H9 (cell line): ENCODE measurements at places on chromosomes 7 and 10.

DNA sequence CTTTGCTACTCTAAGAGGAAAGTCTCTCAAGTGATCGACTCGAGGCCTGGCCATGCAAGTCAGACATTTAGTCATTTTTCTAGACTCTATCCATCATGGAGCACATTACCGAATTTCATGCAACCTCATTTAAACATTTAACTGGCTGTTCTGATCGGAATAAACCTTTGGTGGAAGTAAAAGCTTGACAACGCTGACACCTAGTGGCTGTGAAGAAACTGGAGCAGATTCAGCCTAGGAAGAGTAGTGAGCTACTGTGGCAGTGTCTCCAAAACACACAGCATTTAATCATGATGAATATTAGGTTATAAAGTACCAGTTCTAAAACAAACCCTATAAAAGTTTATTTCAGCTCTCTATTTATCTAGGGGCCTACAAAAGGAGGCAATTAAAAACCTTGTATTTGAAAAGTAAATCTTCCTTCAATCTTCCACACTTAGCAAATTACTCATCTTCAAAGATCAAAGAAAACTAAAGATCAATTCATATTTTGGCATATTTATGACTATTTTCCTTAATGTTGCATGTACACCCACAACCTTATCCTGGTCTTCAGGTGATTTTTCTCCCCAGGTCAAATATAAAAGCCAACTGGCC is 175.0 kb downstream of the CTNNA3 start:
- peak; percentile 42 for DNase-seq

DNA sequence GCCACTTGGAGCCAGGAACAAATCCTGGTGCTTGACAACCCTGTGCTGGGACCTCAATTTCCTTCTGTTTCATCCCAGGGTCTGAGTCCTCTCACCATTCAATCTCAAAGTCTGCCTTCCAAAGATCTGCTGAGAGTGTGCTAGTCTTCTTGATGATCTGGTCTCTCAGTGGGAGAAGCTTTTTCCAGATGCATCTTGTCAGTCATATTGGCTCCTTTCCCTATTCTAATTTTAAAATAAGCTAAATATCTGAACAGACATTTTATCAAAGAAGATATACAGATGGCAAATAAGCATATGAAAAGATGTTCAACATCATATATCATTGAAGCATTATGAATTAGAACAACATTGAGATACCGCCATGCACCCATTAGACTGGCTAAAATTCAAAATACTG is 469.3 kb downstream of the NEBL start:
- no peak for DNase-seq

DNA sequence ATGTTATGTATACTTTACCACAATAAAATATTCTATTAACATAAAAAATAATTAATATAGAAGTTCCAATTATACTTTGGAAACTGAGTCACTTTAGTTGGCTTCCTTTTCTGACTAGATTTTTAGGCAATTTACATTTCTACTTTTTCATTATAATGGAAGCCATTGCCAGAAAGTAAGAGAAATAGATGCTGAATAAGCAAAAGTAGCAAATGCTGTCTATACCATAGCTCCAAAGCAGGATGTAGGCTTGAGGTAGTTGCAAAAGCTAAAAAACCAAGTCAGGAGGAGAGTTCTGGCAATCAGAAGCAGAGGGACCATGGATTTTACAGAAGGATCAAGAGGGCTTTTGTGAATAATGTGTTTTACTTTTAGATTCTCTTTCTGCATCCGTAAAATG is 262.4 kb upstream of the TMEM229A start:
- no peak for DNase-seq

- no peak for DNase-seq
Observed at GRCh38 chr7:4807598-4808016, 32.2 kb downstream of the AP5Z1 start.

DNA sequence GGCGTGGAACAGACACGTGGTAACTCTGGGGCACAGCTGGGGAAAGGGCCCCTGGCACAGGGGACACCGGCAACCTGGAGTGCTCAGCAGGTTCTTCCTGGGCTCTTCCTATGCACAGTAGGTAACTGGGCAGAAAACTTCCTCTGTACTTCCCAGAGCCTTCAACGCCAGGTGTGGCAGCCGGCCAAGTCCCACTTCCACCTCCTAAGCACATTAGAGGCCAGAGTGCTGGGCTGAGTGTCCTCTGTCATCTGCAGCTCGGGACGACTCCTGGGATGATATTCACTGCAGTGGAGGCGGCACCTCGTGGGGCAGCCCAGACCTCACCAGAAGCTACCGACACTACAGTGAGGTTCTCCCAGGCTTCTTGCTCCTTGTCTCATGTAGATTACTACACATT is 114.5 kb downstream of the LARP4B start:
- DNase-seq: no peak

DNA sequence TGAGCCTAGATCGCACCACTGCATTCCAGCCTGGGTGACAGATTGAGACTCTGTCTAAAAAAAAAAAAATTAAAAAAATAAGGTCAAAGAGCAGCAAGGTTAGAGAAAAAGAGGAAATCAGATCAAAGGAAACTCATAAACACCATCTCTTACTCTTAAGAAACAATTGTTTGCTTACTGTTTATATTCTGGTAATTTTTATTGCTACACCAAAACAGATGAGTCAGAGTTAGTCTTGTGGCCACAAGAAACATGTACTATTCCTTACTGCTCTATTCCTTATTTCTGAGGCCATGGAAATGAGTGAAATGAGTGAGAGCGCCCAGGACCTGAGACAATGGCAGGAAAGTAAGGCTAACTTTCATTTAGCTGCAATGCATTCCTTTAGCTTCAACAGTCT is 387.3 kb downstream of the HPSE2 start:
- DNase-seq: no peak

DNA sequence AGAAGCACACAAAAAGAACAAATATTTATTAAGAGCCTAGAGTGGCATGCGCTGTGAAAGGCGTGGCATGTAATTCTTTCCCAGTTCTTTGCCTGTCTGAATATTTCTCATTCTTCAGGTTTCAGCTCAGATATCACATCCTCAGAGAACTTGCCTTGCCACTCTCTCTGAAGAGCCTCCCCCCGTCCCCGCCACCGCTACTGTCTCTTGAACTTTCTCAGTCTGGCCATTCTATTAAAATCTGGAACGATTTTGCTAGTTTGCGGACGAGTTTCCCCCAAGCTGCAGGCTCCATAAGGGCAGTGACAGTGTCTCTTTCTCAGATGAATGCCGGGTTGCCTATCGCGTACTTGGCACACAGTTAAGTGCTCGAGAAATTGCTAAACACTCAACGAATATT is 787 bp upstream of the PLEKHA1 start:
- no peak for DNase-seq

GRCh38 chr10:132981173-132981555 is 38.8 kb upstream of the CFAP46 start:
- no peak for DNase-seq

DNA sequence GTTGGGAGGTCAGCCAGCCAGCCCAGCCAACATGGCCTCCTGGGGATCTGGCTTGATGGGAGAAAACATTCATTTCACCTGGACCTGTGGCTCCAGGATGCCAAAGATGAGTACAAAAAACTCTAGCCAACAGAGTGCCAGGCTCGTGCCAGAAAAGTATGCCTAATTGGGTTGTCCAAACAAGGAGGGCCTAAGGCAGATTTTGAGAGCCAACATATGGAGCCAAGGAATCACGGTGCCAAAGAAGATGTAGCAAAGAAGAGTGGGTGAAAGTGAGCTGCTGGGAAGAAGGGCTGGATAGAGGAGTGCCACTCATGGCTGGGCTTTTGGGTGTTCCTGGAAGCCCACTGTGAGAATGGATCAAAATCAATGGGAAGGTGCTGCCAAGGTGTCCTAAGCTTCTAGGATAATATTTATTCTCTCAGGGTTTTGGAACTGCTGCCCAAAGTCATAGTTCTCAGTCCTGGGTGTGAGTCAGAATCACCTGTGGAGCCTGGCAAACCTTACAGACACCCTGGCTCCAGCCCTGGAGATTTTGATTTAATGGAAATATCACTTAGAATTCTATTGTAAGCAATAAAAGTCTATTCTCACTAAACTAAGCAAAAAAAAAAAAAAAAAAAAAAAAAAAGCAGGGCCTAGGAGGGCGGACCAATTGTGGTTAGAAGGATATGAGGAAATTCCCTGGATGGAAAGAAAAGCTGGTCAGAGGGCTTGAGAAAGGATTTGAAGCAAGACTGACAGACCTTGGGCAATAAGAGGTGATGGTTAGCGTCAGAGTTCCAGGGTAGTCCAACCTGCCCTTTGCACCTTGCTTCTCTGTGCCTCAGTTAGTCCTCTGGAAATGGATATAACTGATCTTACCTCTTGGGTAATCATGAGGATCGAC is 182.2 kb upstream of the PRR15 start:
- DNase-seq: no peak

- DNase-seq: no peak
Observed at GRCh38 chr7:140778975-140779374, 82.5 kb downstream of the NDUFB2 start.

DNA sequence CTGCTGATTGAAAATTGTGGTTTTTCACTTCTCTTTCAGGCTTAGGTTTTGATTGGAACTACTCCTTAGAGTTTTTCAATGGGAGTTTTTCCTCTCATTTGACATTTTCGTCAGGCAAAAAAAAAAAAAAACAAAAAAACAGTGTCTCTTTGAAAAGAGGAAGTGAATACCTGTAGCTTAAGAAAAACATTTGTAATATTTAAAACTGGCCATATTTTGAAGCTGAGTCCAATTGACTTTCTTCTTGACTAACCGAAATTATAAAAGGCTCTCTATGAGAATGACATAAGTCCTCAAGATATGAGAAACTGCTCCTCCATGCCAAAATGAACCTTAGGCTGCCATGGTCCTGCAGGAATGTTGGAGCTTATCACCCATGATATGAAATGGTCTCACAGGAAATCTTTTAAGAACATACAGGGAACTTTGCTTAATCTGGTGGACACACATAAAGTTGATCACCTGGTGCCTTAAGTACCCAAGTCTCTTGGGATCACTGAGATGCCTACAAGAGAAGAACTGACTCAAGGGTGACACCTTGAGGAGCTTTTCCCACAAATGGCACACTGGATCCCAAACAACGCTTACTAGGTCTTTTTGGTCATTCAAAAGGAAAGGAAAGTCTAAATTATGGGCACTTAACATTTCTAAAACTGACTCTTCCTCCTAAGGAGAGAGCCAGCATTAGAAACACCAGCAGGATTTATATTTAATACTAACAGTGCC is 263.4 kb downstream of the CDC14C start:
- DNase-seq: no peak

- DNase-seq: no peak
Observed at GRCh38 chr7:22238354-22239311, 118.3 kb downstream of the RAPGEF5 start.

DNA sequence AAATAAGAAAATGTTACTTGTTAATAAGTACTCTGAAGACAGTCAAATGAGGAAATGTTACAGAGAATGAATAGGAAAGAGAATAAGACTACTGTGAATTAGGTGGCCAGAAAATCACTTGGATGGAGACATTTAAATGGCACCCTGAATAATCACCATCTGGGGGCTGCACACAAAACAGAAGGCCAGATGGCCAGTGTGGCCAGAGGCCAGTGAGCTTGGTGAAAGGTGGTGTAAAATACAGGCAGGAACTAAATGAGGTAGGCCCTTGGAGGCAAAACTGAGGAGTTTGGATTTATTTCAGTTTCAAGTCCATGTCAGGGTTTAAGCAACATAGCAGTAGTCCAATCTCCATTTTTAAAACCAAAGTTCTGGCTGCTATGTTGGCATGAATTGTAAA is 126.7 kb downstream of the TSPAN12 start:
- DNase-seq: no peak

DNA sequence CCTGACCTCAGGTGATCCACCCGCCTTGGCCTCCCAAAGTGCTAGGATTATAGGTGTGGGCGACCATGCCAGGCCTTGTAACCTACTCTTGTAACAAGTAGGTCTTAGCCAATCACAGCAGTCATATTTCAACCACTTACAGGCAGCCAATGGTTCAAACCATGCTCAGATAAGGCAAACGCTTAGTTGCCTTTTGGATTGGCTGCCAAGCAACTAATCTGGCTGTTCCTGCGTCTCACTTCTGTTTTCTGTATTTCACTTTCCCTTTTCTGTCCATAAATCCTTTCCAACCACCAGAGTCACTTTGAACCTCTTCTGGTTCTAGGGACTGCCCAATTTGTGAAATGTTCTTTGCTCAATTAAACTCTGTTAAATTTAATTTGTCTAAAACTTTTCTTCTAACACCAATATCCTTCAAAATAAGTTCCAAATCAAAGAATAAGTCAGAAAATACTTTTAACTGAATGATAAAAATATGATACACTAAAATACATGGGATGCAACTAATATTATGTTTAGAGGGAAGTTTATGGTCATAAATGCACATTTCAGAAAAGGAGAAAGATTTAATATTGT is 19.1 kb upstream of the PRF1 start:
- no peak for DNase-seq

DNA sequence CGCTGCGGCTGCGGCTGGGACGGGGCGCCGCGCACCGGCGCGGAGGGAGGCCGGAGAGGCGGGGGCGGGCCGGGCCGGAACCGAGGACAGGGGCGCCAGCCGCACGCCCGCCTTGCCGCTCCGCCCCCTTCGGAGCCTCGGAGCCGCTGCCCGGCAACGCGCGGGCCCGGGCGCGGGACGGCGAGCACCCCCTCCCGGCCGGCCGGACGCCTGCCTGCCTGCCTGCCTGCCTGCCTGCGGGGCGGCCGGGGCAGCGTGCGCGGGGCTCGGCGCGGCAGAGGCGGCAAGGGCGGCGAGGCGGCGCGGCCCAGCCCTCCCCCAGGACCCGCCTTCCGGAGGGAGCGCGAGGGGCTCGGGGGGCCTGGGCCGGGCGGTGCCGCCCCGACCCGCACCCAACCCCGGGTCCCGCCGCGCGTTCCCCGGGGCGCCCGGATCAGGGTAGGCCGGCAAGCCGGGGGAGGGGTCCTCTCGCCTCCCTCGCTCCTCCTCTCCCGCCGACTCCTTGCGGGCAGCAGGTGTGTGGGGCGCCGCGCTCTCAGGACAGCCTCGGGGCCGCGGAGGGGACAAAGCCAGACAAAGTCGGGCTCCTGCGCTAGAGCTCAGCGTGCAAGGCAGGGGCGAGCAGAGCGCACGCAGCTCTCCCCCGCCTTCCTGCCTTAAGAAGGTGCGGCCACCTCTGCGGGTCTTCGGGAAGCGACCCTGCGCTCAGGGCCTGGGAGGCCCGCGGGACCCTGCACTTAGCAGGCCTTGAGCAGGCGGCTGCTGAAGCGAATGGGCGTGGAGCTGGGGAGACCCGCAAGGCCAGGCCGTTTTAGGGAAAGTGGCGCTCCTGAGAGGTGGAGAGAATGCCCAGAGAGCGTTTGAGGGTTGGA is at the start of gene KIAA1549:
Gene KIAA1549, minus strand, starts transcription at position 58 of the 872 bp plus-strand sequence. CDS start 120 bp downstream, outside the sequence.
- peak; percentile 76 for DNase-seq

GRCh38 chr7:151823566-151824372 is 53.1 kb downstream of the PRKAG2 start:
- no peak for DNase-seq

GRCh38 chr7:158706273-158706704 is 1.7 kb upstream of the NCAPG2 start:
- DNase-seq: no peak

GRCh38 chr10:96753956-96754355 is 33.6 kb upstream of the PIK3AP1 start:
- DNase-seq: no peak

DNA sequence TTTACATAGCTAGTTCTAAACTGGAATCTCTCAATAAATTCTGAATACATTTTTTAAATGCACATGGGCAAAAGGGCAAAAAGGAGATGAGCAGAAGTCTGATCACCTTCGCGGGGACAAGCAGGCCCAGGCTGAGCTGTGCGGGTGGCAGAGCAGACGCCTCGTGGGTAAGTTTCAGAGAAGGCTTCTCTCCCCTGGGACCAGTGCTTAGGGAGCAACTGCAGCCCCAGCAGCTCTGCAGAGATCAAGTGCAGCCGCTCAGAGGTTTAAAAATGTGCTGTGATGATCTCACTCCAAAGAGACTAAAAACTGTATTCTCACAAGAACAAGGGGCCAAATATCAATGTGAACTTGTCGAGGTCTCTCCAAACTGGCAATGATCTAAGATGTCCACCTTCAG is 264.3 kb upstream of the RNF32 start:
- DNase-seq: no peak
